ENCODE measurements at places on chromosomes 7 and 10. TPM values are rescaled to one million over a fixed set of nuclear protein-coding genes. Genes with fewer than 3 reads are reported as not detected.

DNA sequence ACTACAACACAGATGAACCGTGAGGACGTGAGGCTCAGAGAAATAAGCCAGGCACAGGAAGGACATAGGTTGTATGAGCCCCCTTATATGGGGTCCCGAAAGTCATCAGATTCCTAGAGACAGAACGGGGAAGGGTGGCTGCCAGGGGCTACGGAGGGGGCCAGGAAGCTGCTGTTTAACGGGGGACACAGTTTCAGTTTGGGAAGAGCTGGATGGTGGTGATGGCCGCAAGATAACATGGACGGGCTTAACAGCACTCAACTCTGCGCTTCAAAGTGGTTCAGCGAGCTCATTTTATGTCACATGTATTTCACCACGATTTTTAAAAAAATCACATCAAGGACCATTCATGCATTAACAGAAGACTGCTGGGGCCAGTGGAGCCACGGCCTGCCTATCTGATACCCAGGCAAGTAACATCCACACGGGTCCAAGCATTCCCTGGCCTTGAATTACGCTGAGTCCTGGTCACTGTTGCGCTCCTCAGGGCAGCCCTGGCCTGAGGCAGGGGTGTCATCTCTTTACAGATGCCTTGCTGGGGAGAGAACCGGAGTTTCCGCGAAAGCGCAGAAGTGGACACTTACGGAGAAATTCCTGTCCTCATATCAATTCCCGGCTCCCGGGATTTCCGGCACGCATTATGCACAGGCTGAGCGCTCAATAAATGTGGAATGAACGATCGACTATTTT lies 1.5 kb downstream of the CARD11 start:
- no peak for DNase-seq
- no peaks in the 10 kb centered on the region for H3K27me3 ChIP-seq
- peaks cover 17% of the 10 kb centered on the region for H3K4me1 ChIP-seq
- H3K4me3 ChIP-seq, result peak overlapping the region; percentile 77
- peaks cover 2% of the 10 kb centered on the region for H3K36me3 ChIP-seq

GRCh38 chr7:41817386-41817785 lies 114.5 kb upstream of the INHBA start:
- H3K27me3 ChIP-seq, result no peaks in the 10 kb centered on the region
- no peak overlapping the region for H3K27ac ChIP-seq
- peaks cover 40% of the 10 kb centered on the region for H3K4me1 ChIP-seq
- H3K4me3 ChIP-seq, result no peak overlapping the region

- H3K27ac ChIP-seq, result no peak overlapping the region
- no peaks in the 10 kb centered on the region for H3K4me1 ChIP-seq
- peak; percentile 15 for DNase-seq
- peak overlapping the region; percentile 63 for H3K4me3 ChIP-seq
- peaks cover 16% of the 10 kb centered on the region for H3K27me3 ChIP-seq
Measured at GRCh38 chr7:378551-379455, 88.8 kb downstream of the FOXL3 start.

GRCh38 chr10:50653142-50653541 lies 29.4 kb upstream of the SGMS1 start:
- no peaks in the 10 kb centered on the region for H3K36me3 ChIP-seq
- H3K4me1 ChIP-seq, result peaks cover 11% of the 10 kb centered on the region
- H3K27me3 ChIP-seq, result no peaks in the 10 kb centered on the region
- H3K27ac ChIP-seq, result no peak overlapping the region

GRCh38 chr7:35258868-35259522 lies 5.1 kb upstream of the TBX20 start:
- no peaks in the 10 kb centered on the region for H3K36me3 ChIP-seq
- peaks cover 100% of the 10 kb centered on the region for H3K27me3 ChIP-seq
- H3K27ac ChIP-seq, result no peak overlapping the region
- DNase-seq, result no peak

DNA sequence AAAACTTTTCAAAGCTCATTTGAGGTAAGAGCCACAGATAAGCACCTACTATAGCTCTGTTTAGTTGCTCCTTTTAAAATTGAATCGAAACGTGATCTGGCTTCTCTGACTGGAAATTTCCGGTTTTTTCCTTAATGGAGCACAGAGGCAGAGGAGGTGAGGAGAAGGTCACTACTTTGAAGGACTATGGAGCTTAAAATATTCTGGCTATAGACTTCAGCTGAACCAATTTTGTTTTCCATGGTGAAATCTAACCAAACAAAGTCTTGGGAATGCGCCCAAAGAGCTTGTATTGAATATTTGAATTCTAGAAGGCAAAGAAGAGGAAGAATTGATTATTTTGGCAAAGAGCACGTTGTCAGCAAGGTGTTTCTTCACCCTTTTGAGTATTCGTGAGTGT lies 711.1 kb downstream of the SUGCT start:
- H3K4me3 ChIP-seq, result no peak overlapping the region
- H3K36me3 ChIP-seq, result peaks cover 2% of the 10 kb centered on the region
- no peaks in the 10 kb centered on the region for H3K27me3 ChIP-seq
- no peak overlapping the region for H3K27ac ChIP-seq

DNA sequence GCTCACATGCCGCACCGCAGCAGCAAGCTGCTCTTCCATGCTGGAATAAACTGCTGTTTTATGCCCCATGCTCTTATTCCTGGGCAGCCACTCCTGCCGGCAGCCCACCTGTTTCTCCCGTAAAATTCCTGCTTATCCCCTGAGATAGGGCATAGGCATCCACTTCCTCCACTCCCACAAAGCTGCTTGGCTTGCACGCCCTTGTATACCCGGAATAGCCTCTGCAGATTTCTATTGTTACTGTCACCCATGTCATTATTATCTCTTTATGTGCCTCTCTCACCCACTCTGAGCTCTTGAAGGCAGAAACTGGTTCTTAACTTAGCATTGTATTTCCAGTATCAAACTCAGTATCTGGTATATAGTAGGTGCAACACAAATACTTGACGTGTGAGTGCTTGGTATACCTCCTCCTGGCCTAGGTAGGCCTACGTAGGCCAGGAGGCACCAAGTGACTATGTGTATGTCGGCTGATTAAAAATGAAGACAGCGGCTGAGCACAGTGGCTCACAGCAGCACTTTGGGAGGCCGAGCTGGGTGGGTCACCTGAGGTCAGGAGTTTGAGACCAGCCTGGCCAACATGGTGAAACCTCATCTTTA lies 193.4 kb downstream of the CCDC3 start:
- DNase-seq, result no peak
- peaks cover 3% of the 10 kb centered on the region for H3K4me1 ChIP-seq

DNA sequence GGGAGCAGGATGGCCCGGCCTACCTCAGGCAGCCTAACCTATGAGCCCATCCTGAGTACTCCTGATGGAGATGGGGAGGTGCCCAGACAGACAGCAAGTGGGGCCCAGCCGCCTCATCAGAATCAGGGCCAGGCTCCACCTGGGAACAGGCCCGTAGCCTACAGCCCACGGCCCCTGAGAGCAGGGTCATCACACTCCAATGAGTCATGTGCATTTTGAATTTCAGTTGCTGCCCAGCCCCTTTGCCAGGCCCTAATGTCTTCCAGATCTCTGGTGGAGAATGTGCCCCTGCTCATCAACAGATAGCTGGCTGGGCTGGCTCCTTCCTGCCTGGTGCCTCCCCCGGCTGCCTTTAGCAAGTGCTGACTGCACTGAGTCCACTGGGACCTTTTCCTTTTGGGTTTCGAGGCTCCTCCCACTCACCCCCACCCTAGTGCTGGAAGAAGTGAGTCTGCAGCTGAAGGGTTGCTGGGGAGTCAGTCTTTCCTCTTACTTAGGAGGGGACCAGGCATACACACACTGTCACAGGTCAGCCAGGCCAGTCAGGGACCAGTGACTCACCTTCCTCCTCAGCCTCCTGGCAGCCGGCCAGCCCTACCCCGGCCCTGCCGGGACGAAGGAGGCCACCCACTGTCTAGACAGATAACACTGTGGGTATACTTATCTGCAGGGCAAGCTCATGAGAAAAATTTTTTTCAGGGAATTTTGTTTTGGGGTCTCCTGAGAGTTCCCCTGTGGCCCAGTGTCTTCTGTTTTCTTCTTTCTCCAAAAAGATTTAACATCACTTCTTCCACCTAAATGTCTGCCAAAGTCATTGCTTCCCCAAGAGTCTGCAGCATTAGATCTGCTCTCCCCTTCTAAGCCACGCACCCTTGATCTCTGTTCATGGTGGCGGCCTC lies 9.1 kb upstream of the ASIC3 start:
- H3K27ac ChIP-seq, result no peak overlapping the region
- H3K4me1 ChIP-seq, result no peaks in the 10 kb centered on the region
- no peak for DNase-seq
- H3K27me3 ChIP-seq, result no peaks in the 10 kb centered on the region
- H3K4me3 ChIP-seq, result no peak overlapping the region

GRCh38 chr10:102235598-102235920 lies 5.8 kb downstream of the PITX3 start:
- H3K36me3 ChIP-seq, result no peaks in the 10 kb centered on the region
- H3K4me3 ChIP-seq, result no peak overlapping the region
- no peak overlapping the region for H3K27ac ChIP-seq
- no peak for DNase-seq
- H3K4me1 ChIP-seq, result peaks cover 4% of the 10 kb centered on the region
- H3K27me3 ChIP-seq, result peaks cover 98% of the 10 kb centered on the region

GRCh38 chr10:79982861-79983260 lies 34.0 kb upstream of the SFTPD start:
- no peak overlapping the region for H3K27ac ChIP-seq
- H3K27me3 ChIP-seq, result peaks cover 61% of the 10 kb centered on the region
- no peaks in the 10 kb centered on the region for H3K36me3 ChIP-seq
- no peak for DNase-seq

DNA sequence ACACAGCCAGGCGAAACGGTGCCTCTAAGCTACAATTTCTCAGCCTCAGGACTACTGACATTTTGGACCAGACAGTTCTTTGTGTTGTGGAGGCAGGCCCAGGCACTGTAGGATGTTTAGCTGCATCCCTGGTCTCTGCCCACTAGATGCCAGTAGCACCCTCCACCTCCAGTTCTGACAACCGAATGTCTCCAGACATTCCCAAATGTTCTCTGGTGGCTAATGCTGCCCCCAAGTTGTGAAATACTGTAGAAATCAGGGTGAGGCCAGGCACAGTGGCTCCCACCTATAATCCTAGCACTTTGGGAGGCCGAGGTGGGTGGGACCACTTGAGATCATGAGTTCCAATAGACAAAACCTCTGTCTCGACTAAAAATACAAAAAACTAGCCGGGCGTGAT lies 18.2 kb downstream of the HNRNPF start:
- peaks cover 91% of the 10 kb centered on the region for H3K36me3 ChIP-seq
- peaks cover 36% of the 10 kb centered on the region for H3K4me1 ChIP-seq
- H3K27ac ChIP-seq, result peak overlapping the region; percentile 68
- H3K27me3 ChIP-seq, result no peaks in the 10 kb centered on the region
- DNase-seq, result no peak

GRCh38 chr7:25358926-25359325 lies 130.6 kb upstream of the NPVF start:
- H3K36me3 ChIP-seq, result no peaks in the 10 kb centered on the region
- DNase-seq, result no peak
- H3K4me3 ChIP-seq, result no peak overlapping the region
- no peaks in the 10 kb centered on the region for H3K27me3 ChIP-seq
- peaks cover 8% of the 10 kb centered on the region for H3K4me1 ChIP-seq
- H3K27ac ChIP-seq, result no peak overlapping the region

DNA sequence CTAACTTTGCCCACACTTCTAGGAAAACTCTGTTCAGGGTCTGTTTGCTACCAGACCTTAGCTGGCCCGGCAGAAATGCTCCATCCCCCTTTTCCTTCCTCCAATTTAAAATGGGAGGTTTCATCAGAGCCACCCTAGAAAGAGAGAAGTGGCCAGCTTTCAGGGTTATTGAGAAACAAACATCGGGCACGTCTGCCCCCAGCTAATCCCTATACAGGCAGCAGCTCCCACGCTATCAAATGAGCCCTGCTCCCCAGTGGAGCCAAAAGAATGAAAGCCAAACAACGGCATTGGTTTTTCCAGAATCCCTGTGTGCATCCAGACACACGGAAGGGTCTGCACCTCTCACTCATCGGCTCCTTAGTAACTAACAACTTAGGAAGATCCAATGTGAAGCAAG lies 132.5 kb downstream of the GRID1 start:
- peaks cover 6% of the 10 kb centered on the region for H3K27me3 ChIP-seq
- DNase-seq, result no peak
- H3K36me3 ChIP-seq, result peaks cover 25% of the 10 kb centered on the region
- H3K4me3 ChIP-seq, result no peak overlapping the region

DNA sequence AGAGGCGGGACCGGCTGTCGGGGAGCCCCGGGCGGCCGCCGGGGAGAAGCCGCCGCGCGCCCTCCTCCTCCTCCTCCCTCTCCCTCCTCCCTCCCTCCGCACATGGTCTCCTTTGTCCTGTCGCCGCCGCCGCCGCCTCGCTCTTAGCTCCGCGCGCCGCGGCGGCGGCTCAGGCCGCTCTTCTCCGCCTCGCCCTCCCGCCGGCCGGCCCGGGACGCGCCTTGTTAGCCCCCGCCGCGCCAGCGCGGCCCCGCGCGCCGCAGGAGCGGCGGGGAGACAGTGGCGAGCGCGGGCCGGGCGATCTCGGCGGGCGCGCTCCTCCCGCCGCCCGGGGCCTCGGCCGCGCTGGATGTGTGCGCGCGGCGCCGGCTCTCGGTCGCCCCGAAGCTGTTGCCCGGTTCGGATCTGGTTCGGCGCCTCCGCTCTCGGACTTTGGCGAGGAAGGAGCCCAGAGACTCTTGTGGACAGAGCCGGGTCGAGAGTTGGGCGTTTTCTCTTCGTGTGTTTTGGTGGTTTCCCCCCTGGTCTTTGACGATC lies 437.4 kb upstream of the GALNT17 start:
- peak overlapping the region; percentile 95 for H3K4me3 ChIP-seq
- no peak overlapping the region for H3K27ac ChIP-seq
- DNase-seq, result peak; percentile 40
- H3K36me3 ChIP-seq, result no peaks in the 10 kb centered on the region

GRCh38 chr7:134826105-134826504 lies 46.7 kb downstream of the CALD1 start:
- H3K4me1 ChIP-seq, result 0 out of 2 replicates have a peak, but pooled peaks cover 3% of the 10 kb centered on the region
- H3K27ac ChIP-seq, result no peak overlapping the region
- H3K36me3 ChIP-seq, result no peaks in the 10 kb centered on the region
- no peaks in the 10 kb centered on the region for H3K27me3 ChIP-seq
- H3K4me3 ChIP-seq, result no peak overlapping the region

DNA sequence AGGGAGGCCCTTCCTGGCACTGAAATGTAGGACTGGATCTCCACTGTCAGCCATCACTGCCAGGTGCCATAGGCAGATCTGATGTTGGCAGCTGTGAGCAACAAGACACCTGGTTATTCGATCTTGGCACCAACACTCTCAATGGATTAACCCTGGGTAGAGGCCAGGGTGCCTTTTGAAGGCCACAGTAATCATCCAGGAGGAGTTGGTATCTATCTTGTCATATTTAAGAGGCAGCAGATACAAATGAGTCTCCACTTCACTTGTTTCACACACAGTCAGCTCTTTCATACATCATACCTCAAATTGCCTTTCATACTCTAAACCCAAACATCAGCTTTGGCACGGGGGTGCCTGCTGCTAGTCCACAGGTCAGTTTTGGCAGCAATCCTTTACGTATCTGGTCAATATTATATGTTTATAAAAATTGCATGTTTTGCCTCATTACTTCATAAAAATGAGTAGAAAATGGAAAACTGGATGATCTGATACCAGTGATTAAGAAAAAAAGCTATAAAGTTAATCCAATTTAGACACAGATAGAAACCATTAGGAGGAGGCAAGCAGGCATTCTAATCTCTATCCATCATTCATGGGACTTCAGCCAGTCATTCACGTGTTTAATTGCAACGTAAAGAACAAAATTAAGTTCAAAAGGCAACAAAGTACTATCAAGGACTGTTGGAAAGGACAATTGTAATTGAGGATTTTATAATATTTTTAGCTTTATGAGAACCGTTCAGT lies 12.7 kb upstream of the CACUL1 start:
- peaks cover 4% of the 10 kb centered on the region for H3K27me3 ChIP-seq
- no peaks in the 10 kb centered on the region for H3K36me3 ChIP-seq
- no peak overlapping the region for H3K4me3 ChIP-seq
- DNase-seq, result no peak
- H3K4me1 ChIP-seq, result peaks cover 6% of the 10 kb centered on the region
- no peak overlapping the region for H3K27ac ChIP-seq

The FAM25A gene
- total RNA-seq, result not detected

The OPALIN gene
- total RNA-seq, result not detected

The IKZF1 gene
- 1.9 TPM for total RNA-seq

The WASHC2C gene
- total RNA-seq, result 24.8 TPM

All from WTC11 (cell line).